ENCODE measurements at places on chromosomes 3 and 15. TPM values are rescaled to one million over a fixed set of nuclear protein-coding genes. Genes with fewer than 3 reads are reported as not detected.

The MOBP gene
- not detected for total RNA-seq

DNA sequence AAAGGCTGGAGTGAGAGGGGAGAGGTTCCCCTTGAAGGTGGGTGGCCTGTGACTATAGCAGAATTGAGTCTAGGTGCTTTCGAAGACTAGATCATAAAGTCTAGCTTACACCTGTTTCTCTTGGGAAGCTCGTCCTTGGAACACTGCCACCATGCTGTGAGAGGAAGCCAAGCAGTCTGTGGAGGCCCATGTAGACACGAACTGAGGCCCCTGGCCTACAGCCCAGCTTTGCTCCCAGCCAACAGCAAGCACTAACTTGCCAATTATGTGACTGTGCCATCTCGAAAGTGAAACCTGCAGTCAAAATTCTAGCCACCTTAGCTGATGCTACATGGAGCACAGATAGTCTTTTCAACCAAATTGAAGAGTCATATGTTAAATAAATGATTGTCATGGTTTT lies 190.5 kb upstream of the NECTIN3 start:
- DNase-seq, result peak; percentile 59

The FBXL22 gene
- 31.0 TPM for total RNA-seq

DNA sequence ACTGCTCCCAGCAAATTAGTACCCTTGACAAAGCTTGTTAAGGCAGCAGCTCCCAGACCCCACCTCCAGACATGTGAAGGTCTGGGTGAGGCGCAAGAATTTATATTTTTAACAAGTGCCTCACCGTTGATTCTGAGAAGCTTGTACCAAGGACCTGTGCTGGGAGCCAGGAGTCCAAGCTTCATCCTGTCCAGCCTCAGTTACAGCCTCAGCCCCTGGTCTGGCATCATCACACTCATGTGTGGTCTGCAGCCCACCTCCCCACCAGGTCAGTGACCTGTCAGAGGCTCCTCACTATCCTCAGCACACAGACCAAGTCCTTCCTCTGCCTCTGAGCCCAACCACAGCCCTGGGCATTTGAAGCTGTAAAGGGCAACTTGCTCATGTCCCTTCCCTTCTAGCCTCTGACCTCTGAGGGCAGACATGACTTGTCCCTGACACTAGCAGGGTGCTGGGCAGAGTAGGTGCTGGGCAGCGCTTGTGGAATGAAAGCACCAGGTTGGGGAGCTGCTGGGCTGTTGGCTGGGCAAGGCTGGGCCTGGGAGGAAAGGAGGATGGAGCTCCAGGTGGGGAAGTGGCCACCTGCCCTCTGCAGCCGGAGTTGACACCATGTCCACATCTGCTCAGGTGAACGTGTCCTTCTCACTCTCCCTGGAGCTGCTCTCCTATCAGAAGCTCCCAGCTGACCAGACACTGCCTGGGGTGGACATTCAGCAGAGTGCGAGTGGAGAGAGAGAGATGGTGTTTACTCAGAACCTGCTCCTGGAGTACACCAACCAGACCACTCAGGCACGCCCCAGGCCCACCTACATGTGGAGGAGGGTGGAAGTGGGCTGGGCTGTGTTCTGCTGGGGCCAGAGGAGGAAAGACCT lies 16.9 kb downstream of the ACAA1 start:
- peak; percentile 26 for DNase-seq

DNA sequence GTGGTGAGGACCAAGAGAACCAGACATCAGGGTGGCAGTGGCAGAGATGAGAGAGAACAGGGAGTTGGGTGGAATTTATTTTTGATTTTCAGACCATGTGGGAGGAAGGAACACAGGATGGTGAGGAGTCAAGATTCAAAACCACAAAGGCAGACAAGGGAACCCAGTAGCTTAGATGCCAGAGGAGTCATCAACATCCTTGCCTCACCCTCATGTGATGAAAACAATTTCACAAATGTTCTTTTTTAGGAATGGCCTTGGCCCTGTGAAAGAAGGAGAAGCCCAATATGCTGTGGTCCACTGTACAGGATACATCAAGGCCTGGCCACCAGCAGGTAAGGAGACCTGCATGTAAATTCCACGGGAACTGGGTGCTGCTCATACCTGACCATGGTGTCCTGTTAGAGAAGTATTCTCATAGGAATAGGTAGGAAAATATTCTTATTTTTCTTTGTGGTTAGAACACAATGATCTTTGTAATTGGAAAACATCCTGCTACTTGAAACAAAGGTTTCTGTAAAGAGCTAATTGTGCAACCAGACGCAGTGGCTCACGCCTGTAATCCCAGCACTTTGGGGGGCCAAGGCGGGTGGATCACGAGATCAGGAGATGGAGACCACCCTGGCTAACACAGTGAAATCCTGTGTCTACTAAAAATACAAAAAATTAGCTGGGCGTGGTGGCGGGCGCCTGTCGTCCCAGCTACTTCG lies 110.0 kb downstream of the ARNT2 start:
- DNase-seq, result no peak

The DIS3L gene
- total RNA-seq, result 40.1 TPM

GRCh38 chr3:132255041-132255745 lies 62.0 kb upstream of the ACP3 start:
- DNase-seq, result no peak

DNA sequence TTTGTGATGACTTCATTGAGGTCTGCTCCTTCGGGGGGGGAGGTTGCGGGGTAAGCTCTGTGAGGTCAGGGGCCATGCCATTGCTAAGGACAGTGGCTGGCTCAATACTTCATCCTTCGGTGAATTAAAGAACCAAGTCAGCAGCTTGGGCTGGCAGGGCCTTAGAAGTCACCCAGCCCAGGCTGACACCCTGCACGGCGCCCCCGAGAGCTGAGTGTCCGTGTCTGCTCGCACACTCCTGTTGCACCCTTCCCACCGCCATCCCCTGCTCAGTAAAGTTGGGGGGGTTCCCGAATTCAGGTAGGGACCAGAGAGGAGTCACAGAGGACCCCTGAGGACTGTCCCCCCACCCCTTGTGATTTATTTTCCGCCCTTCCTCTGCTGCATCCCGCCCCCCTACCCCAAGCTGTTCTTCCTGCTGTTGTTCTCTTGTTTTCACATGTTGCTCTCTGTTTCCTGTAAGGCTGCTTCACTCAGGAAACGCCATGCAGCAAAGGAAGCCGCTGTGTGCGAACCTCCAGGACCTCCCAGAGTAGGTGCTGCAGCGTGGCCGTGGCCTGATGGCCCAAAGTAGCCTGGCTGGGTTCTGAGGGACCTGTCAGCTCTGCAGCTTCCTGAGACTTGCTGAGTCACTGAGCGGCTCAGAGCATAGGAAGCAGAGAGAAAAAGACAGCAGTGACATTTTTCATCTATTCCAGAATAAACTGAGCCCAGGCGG lies 14.4 kb downstream of the EFCC1 start:
- peak; percentile 68 for DNase-seq

The ZNF660 gene
- 0.73 TPM for total RNA-seq

GRCh38 chr3:64082411-64082810 lies 59.1 kb upstream of the PSMD6 start:
- no peak for DNase-seq

GRCh38 chr3:191235331-191236314 lies 36.6 kb downstream of the OSTN start:
- no peak for DNase-seq

All from Right ventricle myocardium superior (tissue), 1 donor.